ENCODE measurements at places on chromosomes 3 and 15.
A peak's percentile ranks its signal among the peaks of the same experiment; 100 is the strongest.

- DNase-seq, result peak; percentile 75
These were observed 93.0 kb upstream of the HES1 start for GRCh38 chr3:194042927-194043326.

DNA sequence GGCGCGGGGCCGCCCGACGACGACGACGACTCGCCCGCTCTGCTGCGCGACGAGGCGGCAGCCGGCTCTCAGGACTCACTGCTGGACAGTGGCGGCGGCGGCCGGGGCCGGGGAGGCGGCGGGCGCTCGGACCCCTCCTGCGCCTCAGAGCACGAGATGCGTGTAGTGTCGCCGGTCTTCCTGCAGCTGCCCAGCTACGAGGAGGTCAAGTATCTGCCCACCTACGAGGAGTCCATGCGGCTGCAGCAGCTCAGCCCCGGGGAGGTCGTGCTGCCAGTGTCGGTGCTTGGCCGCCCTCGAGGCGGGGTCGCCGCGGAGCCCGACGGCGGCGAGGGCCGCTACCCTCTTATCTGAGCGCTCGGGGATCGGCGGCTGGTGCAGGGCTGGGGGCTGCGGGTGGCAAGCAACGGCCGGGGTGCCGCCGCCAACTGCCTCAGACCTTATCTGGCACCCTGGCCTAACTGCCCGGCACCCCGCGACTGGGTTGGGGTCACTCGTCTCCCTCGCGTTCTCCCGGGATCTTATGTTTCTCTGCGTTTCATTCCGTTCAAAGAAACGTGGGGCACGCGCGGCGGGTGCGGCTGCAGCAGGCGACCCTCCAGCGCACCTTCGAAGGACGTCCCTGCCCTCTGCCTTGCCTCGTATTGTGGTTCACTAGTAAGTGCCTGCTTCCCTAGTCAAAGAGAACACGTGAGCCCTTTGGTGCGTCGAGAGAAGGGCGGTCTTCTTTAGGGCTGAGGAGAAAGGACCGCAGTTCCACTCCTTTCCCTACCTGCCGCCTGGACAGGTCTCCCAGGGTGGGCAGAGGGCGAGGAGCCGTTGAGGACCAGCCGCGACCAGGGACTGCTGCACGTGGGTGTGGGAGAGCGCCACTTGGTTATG, 1.0 kb downstream of the C3orf80 start:
- peak; percentile 53 for DNase-seq

- no peak for DNase-seq
These were observed 89.8 kb downstream of the THBS1 start for GRCh38 chr15:39670687-39671086.

GRCh38 chr15:20340331-20340811, 201.2 kb downstream of the GOLGA6L6 start:
- DNase-seq, result peak; percentile 77

DNA sequence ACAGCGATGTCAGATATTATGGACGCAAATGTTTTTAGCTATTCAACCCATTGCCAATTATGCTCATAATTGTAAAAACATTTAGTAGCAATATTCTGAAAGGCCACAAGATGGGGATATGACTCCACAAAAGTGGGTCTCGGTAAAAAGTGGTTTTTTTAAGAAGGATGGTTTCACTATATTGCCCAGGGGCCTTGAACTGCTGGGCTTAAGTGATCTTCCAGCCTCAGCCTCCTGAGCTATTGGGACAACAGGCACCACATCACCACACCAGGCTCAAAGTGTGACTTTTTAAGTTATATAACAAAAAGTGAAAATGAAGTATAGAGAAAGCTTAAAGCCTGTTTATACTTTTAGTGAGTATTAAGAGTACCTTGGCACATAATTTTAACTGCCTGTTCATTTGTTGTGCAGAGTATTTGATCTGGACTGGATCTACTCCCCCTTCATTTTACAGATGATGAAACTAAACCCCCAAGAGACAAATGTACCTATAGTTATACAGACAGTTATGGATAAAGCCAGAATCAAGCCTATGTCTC, 9.4 kb downstream of the NAA50 start:
- peak; percentile 60 for DNase-seq

Data from GM03348 (cell line).